COR-L47 (cell line): ENCODE measurements at places on chromosomes 7 and 10.
A peak's percentile ranks its signal among the peaks of the same experiment; 100 is the strongest.

DNA sequence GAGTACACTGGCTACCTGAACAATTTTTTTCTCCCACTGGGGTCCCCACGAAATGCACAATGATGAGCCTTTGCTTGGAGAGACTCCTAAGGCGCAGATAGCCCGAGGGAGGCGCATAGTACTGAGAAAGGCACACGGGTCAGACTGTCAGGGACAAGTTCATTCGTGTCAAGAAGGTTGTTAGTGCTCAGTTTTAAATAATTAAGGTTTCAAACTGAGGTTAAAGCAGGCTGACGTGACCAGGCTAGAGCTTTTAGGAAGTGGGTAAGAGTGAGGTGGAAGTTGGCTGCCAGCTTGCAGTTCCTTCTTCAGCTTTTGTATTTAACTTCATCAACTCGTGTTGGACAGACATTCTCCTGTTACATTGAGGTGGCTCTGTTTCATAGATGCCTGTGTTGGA, 31.6 kb downstream of the RBM33 start:
- no peak for DNase-seq

- no peak for DNase-seq
Measured at GRCh38 chr10:73810358-73810734, 1.1 kb downstream of the NDST2 start.

DNA sequence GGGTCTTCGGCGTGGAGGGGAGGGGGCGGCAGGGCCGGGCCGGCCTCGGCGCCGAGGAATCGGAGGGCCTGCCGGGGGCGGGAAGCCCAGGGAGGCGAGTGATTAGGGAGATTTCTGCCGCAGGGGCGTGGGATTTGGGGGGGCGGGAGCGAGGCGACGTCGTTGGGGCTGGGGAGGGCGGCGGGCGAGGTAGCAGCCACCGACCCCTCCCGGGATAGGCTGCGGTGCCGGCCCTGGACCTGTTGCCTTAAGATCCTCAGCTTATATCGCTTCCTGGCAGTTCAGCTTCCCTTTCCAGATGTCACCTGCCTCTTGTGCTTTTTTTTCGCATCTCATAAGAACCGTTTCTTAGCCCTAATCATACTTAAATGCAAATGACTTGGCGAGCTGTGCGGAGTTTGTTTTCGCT, 655 bp downstream of the LMTK2 start:
- DNase-seq: no peak

- no peak for DNase-seq
Measured at GRCh38 chr10:116198676-116199035, 74.3 kb downstream of the GFRA1 start.

DNA sequence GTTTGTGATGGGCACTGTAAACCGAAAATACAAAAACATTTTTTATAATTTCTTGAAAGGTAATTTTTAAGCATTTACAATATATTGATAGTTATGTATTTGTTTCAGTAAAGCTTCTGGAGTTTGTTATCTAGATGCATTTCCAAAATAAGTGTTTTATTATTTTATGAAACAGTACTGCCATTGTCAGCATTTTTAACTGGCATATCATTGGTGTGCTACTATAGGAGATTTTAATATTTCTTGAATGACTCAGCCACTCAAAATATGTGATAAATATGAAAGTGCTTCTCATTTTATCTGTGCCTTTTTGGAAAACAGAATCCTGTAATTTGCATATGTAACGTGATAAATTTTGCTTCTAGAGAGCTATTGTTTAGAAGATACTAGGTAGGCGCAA, 97.9 kb downstream of the ANKIB1 start:
- no peak for DNase-seq

GRCh38 chr7:24930856-24931255, 49.1 kb downstream of the OSBPL3 start:
- DNase-seq: no peak

GRCh38 chr7:68537051-68537773, 1061.1 kb upstream of the AUTS2 start:
- DNase-seq: no peak

DNA sequence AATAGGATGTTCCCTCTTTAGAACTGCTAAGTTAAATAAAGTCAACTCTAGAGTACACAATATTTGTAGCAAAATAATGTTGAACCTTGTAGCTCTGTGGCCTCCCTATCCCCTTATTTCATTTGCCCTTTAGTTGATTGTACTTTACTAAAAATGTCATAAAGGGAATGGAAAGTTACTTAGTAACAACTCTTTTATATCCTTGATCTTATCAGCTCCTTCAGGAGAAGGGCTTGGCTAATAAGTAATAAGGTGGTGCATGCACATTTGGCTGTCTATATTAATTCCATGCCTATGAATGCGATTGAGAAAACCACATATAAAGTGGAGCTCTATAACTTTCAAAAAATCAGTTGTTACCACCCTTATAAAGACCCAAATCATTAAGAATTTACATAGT, 41.5 kb upstream of the GATA3 start:
- no peak for DNase-seq

DNA sequence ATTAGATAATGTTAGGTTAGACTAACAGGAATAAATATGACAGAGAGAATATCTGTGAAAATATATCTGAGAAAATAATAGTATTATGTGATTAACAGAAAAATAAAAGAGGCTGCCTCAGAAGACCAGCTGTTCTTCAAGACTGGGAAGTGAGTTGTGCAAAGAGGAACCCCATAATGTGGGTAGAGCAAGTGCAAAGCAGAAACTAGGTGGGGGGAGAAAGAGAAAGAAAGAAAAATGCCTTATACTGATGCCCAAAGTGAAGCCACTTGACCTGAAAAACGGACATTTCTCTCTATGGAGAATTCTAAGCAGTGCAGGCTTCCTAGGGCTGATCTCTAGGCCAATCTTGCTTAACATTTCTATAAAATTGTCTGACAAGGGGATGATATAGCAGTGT, 3.8 kb downstream of the NEBL start:
- no peak for DNase-seq

DNA sequence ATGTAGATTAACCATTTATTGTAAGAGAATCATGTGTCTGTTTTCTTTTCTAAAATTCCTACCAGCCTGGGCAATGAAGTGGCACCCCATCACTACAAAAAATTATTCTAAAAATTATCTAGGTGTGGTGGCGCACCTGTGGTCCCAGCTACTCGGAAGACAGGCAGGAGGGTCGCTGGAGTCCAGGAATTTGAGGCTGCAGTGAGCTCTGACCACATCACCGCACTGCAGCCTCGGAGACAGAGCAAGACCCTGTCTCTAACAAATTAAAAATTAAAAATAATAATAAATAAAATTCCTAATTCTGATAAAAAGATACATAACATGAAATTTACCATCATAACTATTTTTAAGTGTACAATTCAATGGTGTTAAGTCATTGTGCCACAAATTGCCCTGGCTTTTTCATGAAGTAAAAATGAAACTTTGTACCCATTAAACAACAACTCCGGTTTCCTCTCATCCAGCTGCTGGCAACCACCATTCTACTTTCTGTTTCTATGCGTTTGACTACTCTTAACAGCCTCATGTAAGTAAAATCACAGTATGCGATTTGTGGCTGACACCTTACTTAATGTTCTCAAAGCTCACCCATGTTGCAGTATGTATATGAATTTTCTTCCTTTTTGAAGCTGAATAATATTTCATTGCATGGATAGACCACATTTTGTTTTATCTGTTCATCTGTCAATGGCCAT, 20.6 kb upstream of the USP6NL start:
- no peak for DNase-seq

- no peak for DNase-seq
Measured at GRCh38 chr10:58734116-58734515, 221.4 kb downstream of the BICC1 start.

GRCh38 chr10:96310321-96310669, 6.1 kb downstream of the DNTT start:
- no peak for DNase-seq

GRCh38 chr10:36888925-36889573, 236.3 kb upstream of the ANKRD30A start:
- peak; percentile 30 for DNase-seq

DNA sequence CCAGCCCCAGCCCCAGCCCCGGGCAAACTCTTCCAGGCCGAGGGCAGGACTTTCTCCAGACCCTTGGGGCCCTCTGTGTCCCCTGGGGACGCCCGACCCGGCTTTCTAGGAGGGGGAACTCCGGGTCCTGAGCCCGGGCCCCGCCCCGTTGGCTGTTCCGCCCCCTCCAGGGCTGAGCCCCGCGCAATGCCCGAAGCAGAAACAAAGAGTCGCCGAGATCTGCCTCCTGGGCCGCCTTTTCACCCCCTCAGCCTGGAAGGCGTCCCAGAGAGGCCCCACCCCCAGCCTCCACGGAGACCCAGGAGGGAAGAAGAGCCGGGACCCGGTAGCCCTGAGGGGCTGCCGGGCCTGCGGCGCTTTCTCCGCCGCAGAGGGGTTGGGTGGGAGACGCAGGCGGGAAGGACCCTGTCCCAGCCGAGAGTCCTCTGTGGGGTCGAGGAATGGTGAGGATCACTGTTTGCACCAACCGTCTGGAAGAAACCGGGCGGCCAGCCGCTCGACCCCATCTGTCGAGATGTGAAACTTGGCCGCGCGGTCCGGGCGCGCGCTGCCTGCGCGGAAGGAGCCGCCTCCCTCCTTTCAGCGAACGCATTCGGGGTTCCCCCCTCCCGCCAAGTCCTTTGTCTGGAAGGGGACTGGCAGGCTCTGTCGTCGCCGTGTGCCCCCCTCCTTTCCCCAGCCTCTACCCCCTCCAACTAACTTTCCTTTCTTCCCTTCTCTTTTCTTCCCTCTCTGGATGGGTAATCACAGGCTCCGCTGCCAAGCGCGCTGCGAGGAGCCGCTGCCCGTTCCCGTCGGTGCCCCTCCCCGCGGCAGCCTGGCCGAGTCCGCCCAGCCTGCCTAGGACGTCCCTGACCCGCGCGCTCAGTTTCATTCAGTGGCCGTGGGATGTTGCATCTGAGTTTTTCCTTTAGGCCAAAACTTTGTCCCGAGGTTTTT, 10.2 kb downstream of the EN2 start:
- DNase-seq: peak; percentile 19

- DNase-seq: no peak
Measured at GRCh38 chr10:113739031-113739430, 12.5 kb upstream of the PLEKHS1 start.

DNA sequence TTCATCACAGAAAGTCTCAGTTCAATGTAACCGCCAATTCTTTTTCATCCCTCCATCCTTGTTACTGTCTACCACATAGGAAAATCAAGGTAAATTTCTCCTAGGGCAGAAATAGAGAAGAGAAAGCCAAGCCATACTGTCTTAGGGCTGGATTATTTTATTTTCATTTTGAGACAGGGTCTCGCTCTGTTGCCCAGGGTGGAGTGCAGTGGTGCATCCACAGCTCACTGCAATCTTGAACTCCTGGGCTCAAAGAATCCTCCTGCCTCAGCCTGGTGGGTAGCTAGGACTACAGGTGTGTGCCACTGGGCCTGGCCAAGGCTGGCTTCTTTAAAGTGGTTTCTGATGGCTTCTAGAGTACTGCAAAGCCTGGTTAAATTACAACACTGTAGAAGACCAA, 181.7 kb downstream of the SRPK2 start:
- DNase-seq: no peak

- DNase-seq: no peak
Measured at GRCh38 chr7:77465256-77465655, 49.1 kb upstream of the GSAP start.

- DNase-seq: no peak
Measured at GRCh38 chr10:86665868-86666267, 2.4 kb upstream of the LDB3 start.

GRCh38 chr7:151080522-151081169, at the start of gene FASTK:
TSS of gene FASTK (minus strand) at chr7:151080809. CDS start at chr7:151080766, 43 bp downstream.
- peak; percentile 86 for DNase-seq

- peak; percentile 81 for DNase-seq
Measured at GRCh38 chr7:115267503-115267902, 345.6 kb downstream of the MDFIC start.

DNA sequence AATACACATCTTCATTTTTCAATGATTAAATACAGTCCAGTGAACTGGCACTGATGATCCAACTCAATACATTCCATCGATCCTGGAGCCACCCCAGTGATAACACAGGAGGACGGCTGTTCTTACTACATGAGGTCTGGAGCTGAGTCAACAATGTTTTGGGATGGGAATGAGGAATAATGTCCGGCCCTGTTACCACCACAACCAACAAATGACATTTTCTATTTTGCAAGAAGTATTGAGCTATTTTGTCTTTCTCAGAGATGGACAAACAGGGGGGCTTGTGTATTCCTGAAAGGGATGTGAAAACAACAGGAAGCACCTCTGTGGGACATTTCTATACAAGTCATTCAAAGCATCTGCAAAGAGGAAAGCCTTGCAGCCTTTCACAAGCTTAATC, 249.2 kb downstream of the PARD3 start:
- DNase-seq: no peak

GRCh38 chr7:142939226-142939910, at the start of gene LLCFC1:
TSS of gene LLCFC1 (plus strand) at chr7:142939484. CDS start at chr7:142939622, 138 bp downstream.
- DNase-seq: peak; percentile 1

DNA sequence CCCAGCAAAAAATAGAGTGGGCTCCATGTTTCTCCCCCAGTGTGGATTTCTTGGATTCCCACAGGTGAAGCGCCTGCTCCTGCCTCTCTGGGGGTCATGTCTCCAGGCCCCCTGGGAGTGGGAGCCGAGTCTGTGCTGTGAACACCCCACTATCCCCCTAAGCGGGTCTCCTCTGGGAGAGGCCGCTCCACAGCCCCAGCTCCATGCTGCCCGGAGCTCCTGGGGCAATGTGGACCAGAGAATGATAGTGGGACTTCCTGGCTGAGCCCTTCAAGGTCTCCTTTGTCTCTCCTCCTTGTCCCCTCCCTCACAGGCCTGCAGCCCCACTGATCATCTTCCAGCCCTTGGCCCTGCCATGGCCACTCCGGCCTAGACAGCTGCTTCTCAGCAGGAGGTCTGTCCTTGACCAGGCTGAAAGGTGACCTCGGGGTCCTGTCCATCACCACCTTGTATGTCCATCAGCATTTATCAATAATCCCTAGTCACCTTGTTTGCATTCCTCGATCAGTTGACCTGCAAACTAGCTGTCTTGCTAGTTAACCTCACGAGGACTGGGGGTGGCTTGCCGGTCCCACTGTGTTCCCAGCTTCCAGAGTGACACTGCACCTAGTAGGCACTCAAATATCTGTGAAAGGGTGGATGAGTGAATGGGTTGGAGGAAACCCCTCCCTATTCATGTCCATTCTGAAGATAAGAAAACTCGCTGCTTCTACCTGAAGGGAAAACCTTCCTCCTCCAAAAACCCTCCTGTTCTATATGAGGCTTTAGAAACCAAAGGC, 776 bp upstream of the CALML3 start:
- no peak for DNase-seq

DNA sequence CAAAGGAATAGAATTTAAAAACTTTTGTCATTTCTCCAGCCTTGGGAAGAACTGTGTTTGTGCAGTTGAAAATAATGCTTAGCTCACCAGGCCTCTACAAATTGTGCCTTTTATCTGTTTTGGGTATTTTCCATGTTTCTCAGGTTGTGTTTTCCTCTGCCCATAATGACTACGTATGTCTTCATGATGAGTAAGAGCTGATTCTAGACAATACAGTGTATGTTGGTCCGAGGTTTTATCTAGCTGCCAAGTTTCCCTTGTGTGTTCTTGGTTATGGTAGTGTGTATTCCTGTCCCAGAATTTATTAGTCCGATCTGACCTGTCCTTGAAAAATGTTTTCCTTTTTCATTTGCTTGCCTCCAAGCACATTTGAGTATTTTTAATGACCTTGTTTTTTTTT, 83.7 kb upstream of the GLCCI1 start:
- DNase-seq: no peak
